ENCODE measurements at places on chromosomes 6 and 20.
A peak's percentile ranks its signal among the peaks of the same experiment; 100 is the strongest.

DNA sequence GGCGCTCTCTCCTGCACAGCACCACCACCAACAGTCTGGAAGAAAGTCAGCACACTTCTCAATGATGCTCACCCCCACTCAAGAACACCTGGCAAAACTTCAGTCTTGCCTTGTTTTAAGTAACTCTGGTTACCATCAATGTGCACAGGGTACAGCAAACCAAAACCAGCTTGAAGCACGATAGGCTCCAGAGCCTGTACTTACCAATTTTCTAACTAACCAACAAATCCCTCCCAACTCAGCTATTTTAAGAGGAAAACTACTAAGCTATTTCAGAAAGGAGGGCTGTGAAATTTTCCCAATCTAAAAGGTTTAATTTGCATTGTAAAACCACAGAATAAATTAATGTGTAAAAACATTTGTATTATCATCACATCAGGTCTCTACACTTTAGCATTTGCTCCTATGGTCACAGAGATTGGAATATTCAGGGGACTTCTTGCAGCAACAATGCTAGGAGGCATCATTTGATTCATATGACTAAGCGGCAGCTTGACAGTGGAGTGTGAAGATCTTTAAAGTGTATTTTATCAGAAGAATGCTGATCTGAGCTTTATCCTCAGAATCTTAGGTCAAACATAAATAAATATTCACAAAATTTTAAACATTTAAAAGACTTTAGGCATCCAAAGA is 82.8 kb downstream of the RALGAPA2 start:
- DNase-seq: no peak

DNA sequence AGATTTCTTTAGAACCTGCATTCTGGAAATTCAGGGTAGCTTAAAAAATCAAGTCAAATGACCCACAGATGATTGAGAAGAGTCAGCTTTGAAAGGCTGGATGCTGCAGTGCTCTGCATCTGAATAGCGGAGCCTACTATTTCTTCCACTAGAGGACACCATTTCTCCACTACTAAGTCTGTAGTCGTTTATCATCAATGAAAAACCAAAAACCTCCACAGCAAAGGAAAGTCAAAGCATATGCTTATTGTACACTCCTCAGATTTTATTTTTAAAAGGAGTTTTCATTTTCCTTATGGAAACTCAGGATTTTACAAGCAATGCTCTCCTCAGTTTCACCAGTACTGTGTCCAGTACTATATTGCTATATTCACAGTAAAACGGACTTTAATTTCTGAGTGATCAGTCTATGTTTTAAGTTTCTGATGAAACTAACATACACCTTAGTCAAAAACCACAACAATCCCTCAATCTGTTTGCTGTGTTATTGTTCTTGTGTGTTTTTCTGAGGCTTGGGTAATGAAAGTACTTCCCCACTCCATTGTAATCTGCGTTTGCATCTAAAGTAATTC is 50.5 kb upstream of the ENPP5 start:
- DNase-seq: peak; percentile 64

DNA sequence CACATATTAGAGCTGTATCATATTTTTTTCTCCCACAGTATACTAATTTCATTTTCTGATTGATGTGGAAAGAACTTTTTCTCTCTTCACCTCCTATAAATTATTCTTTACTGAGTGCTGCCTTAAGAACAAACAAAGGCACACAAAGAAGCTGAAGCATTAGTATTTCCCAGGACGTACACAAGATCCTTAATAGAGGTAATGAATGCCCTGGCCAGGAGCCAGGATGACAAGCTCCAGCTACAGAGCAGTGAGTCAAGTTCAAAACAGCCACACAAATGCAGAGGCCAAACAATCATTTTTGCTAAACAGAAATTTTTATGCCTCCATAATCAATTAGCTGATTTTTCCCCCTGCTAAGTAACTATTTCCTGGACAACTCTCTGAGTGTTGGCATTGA is 639.6 kb downstream of the EPHA7 start:
- DNase-seq: no peak

DNA sequence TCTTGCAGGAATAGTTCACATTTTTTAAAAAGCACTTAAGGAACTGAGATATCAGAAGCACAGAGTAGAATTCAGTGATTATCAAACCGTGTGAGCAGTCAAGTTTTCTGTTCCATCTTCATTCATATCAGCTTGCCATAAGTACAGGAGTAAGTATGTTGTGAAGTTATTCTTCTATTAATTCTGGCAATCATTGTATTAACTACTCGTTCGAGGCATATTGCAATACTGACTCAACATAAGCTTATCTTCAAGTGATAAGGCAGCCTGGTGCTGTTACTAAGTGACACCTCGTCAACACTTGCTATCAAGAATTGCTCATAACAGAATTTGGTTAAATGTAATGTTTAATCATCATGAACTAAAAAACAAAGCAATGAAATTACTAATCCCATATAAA is 75.7 kb upstream of the SNX9 start:
- DNase-seq: no peak
